ENCODE measurements at places on chromosomes 7 and 10. TPM values are rescaled to one million over a fixed set of nuclear protein-coding genes. Genes with fewer than 3 reads are reported as not detected.

Gene ACTL6B
- total RNA-seq: not detected

Gene SLC25A13
- 42.0 TPM for total RNA-seq

GRCh38 chr10:73886085-73886529 lies 11.8 kb upstream of the CAMK2G start:
- ATAC-seq: peak; percentile 82

DNA sequence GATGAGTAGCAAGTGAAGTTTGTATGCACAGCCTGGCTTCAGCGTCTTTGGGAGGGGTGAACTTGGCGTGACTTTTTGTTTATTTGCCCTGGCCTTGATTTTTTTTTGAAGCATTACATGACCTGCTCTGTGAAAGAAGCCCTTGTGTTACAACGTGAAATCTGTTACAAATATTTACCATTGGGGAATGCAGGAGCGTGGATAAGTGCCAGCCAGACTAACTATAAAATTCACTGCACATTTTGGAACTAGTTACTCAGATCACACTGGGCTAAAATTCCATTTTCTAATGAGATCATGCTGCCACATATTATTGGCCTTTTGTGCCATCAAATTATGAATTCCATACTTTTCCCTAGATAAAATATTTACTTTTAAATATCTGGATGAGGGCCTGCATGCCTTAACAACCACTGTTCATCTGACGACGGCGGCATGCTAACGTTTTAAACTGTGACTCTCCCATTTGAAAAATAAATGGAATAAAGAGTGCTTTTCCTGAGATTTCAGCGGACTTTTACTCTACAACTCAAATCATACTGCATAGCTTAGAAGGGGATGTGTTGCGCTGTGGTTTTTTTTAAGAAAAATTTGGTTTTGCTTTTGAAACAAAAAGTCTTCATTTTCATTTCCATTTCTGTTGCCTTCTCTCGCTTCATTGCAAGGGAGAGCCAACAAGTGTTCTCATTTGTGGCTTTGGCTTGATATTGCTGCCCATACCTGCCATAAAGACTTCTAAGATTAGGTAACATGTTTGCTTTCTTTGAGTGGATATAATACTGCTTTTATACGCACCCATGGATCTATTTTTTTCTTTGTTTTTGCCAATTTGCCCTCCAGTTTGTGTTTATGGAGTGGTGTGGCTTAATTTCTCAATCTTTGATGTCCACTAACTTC lies 352.2 kb downstream of the TFEC start:
- no peak for ATAC-seq

GRCh38 chr10:68124718-68125117 lies 15.4 kb downstream of the MYPN start:
- ATAC-seq: no peak

GRCh38 chr10:14180911-14181566 lies 149.7 kb downstream of the FRMD4A start:
- no peak for ATAC-seq

GRCh38 chr7:37832194-37832593 lies 16.2 kb upstream of the NME8 start:
- peak; percentile 72 for ATAC-seq

DNA sequence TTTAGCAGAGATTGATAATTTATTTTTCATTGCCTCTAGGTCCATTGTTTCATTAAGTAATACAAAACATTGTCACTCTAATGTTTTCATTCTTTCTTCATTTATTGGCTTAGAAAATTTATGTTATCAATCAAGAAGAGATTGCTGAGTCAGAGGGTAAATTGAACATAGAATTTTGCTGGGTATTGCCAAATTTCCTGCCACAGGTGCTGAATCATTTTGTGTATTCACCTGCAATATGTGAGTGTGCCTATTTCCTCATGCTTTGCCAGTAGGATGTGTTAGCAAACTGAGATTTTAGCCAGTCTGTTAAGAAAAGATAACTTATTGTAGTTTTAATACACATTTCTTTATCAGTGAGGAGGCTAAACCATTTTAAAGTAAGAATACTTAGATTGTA lies 38.0 kb downstream of the MARCHF5 start:
- no peak for ATAC-seq

GRCh38 chr10:90028312-90028711 lies 326.9 kb downstream of the KIF20B start:
- no peak for ATAC-seq
